G401 (cell line): ENCODE measurements at places on chromosomes 2 and 18.

GRCh38 chr2:60553495-60554073 is at the start of gene BCL11A:
TSS of gene BCL11A (minus strand) at chr2:60553654. CDS start at chr2:60553270, 384 bp downstream.
- DNase-seq, result no peak

- DNase-seq, result no peak
These were observed 658.9 kb upstream of the SYT4 start for GRCh38 chr18:43936176-43936575.

GRCh38 chr2:11187731-11188130 is 32.5 kb downstream of the SLC66A3 start:
- DNase-seq, result no peak

- DNase-seq, result no peak
These were observed 61.7 kb upstream of the NCK2 start for GRCh38 chr2:105683011-105683492.

DNA sequence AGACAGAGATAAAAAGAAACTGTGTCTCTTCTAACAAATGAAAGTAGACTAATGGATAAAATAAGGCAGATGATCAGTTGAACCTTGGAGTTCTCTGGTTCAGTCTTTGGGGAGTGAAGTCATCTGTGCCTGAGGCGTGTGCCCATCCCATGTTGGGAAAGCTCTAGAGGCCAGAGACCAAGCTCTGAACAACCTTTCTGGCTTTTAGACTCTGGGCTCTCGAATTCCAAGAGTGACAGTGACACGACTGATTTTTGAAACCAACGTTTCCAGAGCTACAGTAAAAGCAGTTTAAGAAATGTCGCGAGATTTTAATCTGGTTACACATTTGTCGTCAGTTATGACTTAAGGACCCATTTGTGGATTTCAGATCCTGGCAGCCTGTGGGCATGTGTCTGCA is 83.7 kb upstream of the APCDD1 start:
- DNase-seq, result no peak

DNA sequence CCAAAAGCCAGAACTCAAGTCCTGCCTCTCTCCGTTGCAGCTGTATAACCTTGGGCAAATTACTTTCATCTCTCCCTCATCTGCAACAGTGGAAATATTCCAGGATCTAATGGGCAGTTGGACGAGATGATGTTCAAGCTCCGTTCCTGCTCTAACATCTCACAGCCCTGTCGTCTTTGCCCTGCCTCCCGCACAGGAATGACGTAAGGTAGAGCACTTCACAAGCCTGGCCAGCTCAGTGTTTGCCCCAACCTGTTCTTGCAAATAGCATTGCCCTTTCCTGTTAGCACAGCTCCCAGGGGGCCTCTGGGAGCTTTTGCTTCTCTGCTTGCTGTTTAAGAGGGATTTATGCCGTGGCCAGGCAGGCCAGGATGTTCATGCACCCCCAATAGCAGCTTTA is 107.9 kb downstream of the KLHL29 start:
- no peak for DNase-seq

GRCh38 chr18:24534737-24535136 is 74.3 kb downstream of the HRH4 start:
- no peak for DNase-seq

GRCh38 chr2:237557633-237558015 is 8.8 kb upstream of the PRLH start:
- DNase-seq, result no peak

- peak; percentile 39 for DNase-seq
These were observed 2.4 kb downstream of the GAREM1 start for GRCh38 chr18:32468147-32468845.

- no peak for DNase-seq
These were observed 550.3 kb upstream of the HS6ST1 start for GRCh38 chr2:128868686-128869551.

- DNase-seq, result no peak
These were observed 708 bp upstream of the RIF1 start for GRCh38 chr2:151408788-151409600.

GRCh38 chr2:128716299-128716721 is 397.6 kb upstream of the HS6ST1 start:
- DNase-seq, result no peak

DNA sequence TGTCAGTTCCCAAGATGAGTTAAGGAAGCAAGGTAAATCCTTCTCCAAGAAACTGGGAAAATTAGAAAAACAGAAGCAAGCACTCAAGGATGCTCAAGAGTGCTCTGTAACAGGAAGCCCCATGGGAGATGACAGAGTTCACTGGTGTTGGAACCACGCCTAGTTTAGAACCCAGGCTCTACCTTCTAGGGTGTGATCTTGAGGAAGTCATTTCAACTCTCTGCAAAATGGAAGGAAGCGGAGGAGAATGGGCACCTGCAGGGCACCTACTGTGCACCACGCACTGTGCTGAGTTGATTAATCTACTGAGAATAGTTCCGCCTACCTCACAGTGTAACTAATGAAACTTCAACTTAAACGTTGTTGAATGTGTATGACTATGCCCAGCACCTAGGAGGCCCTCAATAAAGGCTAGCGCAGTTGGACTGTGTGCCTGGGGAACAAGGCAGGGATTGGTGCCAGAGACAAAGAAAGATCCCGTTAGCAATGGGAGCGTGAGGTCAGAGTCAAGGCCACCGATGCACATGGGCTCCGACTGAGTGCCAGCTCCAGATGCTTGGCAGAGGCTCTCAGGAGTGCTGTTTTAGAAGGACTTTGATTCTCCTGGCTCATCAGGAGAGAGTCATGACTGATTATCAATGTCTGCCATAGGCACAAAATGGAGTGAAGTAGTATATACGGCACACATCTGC is 93.7 kb downstream of the MAPK4 start:
- DNase-seq, result no peak

GRCh38 chr2:212606232-212606631 is 67.6 kb upstream of the ERBB4 start:
- no peak for DNase-seq

DNA sequence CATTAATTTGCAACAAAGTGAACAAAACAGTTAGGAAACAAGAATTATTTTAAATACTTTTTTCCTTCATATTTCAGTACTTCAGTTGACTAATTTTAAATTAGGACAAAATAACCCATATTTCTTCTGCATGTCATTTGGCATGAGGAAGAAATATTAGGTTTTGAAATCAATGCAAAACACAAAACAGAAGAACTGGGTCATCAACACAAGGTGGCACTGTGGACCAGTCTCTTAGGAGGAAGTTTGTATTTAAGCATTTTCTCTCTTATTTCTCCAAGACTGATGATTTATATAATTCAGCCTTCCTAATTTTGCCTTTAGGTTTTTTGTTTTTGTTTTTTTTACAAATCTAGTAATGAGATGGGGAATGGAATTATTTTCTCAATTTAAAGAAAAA is 352.8 kb upstream of the KCNH7 start:
- DNase-seq, result peak; percentile 48

DNA sequence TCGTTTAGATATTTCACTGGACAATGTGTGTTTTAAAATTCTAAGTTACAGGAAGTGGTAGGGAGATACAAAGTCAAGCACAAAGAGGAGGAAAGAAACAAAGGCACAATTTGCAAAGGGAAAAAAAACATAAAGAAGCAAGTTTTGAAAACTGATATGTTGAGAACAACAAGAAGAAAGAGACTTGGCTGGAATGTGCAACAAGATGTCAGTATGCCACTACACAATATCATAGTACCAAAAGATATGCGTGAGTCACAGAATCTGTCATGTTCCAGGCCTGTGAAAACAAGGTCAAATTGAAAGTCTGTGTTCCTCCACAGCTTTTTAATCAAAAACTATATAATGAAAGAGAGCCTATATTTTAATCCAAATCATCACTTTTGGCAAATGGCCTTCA is 12.0 kb downstream of the EXOC6B start:
- no peak for DNase-seq

DNA sequence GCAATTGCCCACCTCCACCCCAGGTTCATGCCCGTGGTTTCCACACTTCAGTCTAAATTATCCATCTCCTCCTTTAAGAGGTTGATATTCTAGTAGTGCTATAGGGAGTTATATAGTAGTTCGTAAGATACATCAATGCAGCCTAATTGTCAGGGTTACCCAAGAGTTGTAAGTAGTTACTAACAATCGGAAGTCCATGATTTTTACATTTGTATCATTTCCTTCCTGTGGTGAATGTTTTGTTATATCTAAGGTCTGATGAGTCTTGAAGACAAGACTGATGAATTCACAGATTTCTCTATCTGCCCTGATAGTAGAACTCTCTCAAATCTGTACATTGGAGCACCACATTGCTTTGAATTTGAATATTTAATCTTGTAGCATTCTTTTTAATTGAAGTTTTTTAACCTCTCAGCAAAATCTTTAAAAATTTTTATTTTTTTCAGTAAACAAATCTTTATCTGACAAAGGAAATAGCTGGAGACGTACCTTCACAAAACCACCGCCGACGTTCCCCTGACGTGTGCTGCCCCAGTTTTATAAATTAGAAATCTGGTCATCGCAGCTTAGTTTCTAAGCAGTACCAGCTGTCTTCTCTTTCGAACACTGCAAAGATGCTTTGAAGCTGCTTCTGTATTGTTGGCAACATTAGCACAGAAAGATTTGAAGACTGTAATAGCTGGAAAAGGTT is 264.5 kb downstream of the SOCS6 start:
- peak; percentile 89 for DNase-seq

GRCh38 chr2:102250278-102250821 is 61.0 kb upstream of the IL1RL1 start:
- DNase-seq, result no peak

- no peak for DNase-seq
These were observed 679.1 kb upstream of the CDH2 start for GRCh38 chr18:28855989-28856388.

- DNase-seq, result no peak
These were observed 52.8 kb upstream of the DCC start for GRCh38 chr18:52287151-52287550.

- DNase-seq, result no peak
These were observed 66.7 kb downstream of the TWIST2 start for GRCh38 chr2:238914648-238915015.

- DNase-seq, result no peak
These were observed 18.6 kb downstream of the CDCA7 start for GRCh38 chr2:173373290-173373689.

GRCh38 chr2:145655165-145655765 is 1135.3 kb upstream of the ZEB2 start:
- DNase-seq, result no peak

DNA sequence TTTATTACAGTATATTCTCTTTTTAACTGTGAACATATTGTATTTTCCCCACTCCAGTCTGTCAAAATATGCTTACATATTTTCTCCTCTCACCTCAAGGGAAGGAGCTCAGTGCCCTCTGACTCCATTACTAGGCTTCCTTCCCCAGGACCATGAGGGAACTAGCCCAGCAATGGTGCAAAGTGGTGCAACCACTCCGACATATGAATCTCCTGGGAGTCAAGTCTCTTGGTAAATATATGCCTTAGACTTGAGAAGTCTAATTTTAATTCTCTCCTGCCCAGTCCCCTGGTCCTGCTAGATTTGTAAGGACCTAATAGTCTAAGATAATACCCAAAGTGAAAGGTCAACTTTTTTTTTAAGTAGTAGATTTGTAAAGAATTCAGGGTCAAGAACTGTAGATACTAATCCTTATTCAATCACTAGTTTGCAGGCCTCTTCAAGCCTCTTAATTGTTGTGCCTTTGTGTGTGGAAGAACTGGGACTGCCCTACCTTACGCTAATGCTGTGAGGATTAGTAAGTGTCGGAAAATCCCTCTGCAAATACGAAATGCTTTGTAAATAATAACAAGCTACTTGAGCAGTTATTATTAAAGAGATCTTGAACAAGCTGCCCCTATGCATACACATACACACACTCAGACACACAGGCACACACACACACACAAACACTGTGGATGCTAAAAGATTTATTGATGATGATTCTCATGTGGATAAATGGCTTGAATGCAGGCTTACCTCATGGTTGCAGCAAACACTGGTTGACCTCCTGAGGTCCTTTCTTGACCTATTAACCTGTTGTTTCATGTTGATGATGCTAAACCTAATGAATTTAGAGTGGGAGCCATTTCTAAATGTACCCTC is 251.2 kb upstream of the PARD3B start:
- DNase-seq, result no peak

DNA sequence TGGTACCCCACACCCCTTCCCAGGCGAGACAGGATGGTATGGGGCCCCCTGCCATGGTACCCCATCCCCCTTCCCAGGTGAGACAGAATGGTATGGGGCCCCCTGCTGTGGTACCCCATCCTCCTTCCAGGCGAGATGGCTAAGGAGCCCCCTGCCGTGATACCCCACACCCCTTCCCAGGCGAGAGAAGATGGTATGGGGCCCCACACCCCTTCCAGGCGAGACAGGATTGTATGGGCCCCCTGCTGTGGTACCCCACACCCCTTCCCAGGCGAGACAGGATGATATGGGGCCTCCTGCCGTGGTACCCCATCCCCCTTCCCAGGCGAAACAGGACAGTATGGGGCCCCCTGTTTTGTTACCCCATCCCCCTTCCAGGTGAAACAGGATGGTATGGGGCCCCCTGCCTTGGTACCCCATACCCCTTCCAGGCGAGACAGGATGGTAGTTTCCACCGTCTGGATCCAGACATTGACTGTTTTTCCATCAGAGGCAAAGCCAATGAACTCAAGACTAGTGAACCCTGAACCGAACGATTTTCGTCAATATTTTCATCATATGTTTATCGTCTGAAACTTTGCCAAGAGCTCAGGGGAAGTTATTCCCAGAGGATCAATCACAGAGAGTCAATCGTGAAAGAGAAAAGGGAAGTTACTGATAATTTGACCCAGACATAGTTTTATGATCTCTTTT is 75.0 kb downstream of the MYCN start:
- DNase-seq, result no peak

- DNase-seq, result peak; percentile 99
These were observed 181.6 kb downstream of the AFF3 start for GRCh38 chr2:99960790-99961189.

- peak; percentile 3 for DNase-seq
These were observed 853 bp downstream of the GNAL start for GRCh38 chr18:11689669-11690565.

- no peak for DNase-seq
These were observed 1.4 kb downstream of the RBKS start for GRCh38 chr2:27888790-27889189.

DNA sequence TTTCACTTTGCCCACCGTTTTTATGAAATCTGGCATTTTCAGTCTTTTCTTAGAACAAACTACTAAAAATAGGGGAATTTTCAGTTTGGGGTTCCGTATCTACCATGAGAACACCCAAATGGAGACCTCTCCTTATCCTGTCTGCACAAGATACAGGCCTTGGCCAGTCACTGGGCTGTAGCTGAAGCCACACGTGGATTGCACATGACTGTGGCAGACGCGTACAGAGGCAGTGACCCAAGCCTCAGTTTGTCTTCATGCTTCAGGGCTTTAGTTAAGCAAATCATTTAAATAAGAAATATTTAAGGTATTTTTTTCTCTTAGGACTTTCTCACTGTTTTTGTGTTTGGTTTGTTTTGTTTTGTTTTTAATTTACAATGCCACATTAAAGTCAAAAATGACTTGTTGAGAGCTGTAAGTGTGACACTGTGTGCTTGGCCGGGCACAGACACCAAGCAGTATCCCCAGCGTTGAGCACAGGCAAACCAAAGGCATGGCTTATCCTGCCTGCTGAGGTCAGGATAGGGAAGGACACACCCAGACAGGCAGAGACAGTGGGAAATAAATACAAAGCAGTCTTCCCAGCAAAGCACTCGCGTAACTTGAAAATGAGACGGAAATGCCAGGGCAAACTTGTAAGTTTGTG is 53.3 kb downstream of the TRAPPC12 start:
- DNase-seq, result no peak

- no peak for DNase-seq
These were observed 200.8 kb downstream of the RAB3GAP1 start for GRCh38 chr2:135252805-135253458.

GRCh38 chr2:231457101-231457500 is 7.2 kb downstream of the NCL start:
- DNase-seq, result no peak

GRCh38 chr2:217972490-217972889 is 30.3 kb downstream of the TNS1 start:
- peak; percentile 2 for DNase-seq
